ENCODE measurements at places on chromosomes 11 and 22. TPM values are rescaled to one million over a fixed set of nuclear protein-coding genes. Genes with fewer than 3 reads are reported as not detected.

RIMBP3C gene
- 0.22 TPM for total RNA-seq

MS4A15 gene
- 0.11 TPM for total RNA-seq

ZNF143 gene
- total RNA-seq: 23.2 TPM

PHLDB1 gene
- 55.7 TPM for total RNA-seq

MOGAT2 gene
- total RNA-seq: not detected

FIBIN gene
- total RNA-seq: not detected

CHRNA10 gene
- 2.4 TPM for total RNA-seq

OR51B2 gene
- total RNA-seq: not detected

DNA sequence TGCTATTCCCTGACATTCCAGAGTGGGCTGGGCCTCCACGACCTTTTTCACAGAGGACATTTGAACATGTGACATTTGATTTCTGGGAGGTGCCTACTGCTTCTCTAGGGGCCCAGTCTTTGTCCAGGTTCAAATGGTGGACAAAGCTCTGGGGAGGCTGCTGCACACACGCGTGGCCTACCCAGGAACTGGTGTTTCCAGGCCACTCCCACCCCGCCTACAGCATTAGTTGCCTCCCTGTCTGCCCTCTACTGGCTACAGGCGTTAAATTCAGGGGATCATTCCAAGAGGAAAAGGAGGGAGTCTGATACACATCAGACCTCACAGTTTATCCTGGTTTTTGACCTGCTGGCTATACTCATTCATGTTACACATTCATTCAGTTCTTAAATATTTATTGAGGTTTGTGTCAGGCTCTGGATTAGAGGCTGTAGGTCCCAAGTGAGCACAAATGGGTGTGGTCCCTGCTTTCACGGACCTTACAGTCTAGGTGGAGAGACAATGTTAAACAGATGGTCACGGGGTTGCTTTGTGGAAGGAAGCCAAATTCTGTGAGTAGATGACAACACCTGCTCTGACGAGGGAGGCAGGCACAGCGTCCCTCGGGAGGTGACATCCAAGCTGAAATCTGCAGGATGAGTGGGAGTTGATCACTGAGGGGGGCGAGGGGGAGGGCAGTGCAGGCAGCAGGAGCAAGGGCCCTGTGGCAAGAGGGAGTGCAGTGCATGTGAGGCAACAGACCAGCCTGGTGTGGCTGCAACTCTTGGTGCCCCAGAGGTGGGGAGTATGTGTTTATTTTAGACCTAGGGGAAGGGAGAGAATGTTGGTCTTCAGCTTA lies 11.8 kb downstream of the TUB start:
- peak; percentile 71 for DNase-seq

DNA sequence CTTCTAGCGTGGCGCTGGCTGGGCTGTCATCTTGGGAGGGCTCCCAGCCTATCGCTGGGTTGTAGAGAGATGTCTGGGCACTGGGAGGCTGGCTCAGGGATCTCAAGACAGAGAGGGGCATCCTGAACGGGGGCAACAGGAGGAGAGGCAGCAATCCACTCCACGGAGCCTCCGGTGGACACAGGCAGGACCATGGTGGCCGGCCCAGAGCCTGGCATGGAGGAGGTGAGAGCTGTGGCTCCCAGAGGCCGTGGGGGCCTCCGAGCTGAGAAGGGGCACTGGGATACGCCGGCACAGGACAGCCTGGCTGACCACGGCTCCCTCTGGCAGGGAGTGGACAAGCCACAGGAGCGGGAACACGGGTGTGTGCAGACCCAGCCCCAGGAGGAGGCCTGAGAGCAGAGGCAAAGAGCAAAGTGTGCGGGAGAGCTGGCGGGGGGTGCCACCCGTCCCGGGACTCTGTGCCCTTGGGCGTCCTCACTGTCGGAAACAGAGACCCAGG lies 9.1 kb downstream of the MRGPRF start:
- peak; percentile 21 for DNase-seq

DNA sequence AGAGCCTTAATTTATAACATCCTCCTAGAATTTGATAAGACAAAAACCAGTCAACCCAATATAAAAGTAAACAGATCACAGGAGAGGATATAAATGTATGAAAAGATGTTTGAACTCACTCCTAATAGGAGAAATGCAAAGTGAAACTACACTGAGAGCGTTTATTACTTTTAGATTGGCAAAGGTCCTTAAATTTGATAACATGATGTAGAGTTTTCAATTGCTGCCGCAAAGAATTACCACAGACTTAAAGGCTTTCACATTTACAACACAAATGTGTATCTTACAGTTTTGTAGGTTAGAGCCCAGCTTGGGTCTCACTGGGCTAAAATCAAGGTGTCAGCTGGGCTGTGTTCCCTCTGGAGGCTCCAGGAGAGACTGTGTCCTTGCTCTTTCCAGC lies 9.1 kb upstream of the POU2AF2 start:
- DNase-seq: no peak

GRCh38 chr11:126185259-126186024 lies 26.0 kb downstream of the RPUSD4 start:
- no peak for DNase-seq

DNA sequence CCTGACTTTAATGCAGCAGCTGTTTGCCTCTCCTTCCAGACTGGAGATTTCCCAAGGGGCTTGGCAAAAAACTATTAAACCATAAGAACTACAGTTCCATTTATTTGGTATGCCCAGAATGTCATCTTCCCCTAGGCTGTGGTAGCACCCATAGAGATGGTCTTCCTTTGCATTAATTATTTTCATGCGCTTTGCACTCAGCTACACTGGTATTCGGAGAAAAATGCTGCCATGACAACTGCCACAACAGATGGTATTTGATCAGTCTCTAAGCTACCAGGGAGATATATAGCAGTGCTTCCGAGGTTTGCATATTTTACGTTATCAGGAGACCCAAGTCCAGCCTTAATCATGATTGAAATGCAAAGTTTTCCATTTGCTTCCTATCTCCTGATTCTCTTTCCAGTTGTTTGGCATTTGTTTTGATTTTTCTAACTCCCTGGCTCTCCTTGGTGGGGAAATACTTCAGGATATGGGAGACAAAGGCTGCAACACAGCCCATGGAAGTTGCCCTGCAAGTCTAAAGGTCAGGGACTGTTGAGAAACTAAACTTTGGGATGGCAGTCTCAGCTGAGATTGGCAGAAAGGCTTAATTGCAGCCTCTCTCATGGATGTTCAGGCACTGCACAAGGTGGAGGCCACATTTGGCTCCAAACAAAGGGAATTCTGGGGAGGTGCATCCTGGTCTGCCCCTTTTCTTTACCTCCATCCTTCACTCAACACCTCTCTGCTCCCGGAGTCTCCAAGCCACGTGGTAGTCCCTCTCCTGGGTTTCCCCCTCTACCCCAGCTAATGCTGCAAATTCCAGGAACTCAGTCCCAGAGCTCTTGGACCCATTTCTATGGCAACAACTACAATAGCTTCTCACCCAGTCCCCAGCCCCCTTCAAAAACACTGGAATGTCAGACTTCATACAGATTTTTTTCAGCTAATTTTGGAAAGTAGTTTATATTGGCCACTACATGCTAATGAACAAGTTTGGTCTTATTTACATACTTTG lies 151.8 kb downstream of the NAV2 start:
- DNase-seq: no peak

- no peak for DNase-seq
Measured at GRCh38 chr22:30209642-30210041, 36.9 kb downstream of the LIF start.

DNA sequence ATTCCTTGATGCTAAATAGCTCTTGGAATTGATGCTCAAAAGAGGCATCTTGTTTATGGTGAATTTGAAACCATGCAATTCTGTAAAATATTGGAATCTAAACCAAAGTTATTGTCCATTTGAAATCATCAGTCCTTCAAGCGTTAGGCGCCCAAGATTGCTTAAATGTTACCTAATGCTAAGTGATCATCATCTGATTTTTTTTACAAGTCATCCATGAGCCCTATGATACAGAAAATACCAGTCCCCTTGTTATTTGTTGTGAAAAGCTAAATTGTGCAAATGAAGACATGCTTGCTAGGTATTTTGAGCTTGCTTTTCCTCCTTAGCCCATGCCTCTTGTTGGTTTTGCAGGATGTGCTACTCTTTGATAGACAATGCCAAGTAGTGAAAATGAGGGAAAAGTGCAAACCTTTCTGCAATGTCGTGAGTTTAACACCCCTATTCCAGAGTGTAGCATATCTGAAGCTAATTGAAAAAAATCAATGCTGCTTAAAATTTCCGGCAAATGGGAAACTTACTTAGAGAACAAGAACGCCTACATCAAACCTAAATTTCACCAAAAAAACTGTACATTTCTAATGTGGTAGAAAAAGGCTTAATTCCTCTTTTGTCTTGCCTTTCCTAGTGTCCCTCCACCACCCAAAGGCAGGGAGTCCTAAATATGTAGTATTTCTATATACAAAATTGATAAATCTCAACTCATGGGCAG lies 1.9 kb downstream of the GRK3 start:
- DNase-seq: no peak

Measured in H9 (cell line).